ENCODE measurements at places on chromosomes 3 and 15. TPM values are rescaled to one million over a fixed set of nuclear protein-coding genes. Genes with fewer than 3 reads are reported as not detected.

SERPINI1 gene
- 130 TPM for total RNA-seq

FMN1 gene
- 2.1 TPM for total RNA-seq

SMAD6 gene
- total RNA-seq, result 3.5 TPM

COLQ gene
- total RNA-seq, result 2.5 TPM

THRB gene
- 11.1 TPM for total RNA-seq

GOLGA8J gene
- 0.23 TPM for total RNA-seq

MUC20 gene
- 3.5 TPM for total RNA-seq

CNTN4 gene
- 96.0 TPM for total RNA-seq

MESP2 gene
- 0.92 TPM for total RNA-seq

GTF2E1 gene
- total RNA-seq, result 21.9 TPM

PDZRN3 gene
- 35.5 TPM for total RNA-seq

MYZAP gene
- 3.2 TPM for total RNA-seq

AP2M1 gene
- total RNA-seq, result 388 TPM

GADL1 gene
- 4.8 TPM for total RNA-seq

SPATA12 gene
- not detected for total RNA-seq

ANP32A gene
- 85.1 TPM for total RNA-seq

CCDC54 gene
- not detected for total RNA-seq

GCSAM gene
- not detected for total RNA-seq

C3orf22 gene
- not detected for total RNA-seq

THSD4 gene
- 4.6 TPM for total RNA-seq

TNIK gene
- 88.3 TPM for total RNA-seq

AADACL2 gene
- total RNA-seq, result not detected

KLHL40 gene
- total RNA-seq, result 0.23 TPM

LRRC15 gene
- not detected for total RNA-seq

FBXW12 gene
- 1.8 TPM for total RNA-seq
